ENCODE measurements at places on chromosomes 13 and 19. TPM values are rescaled to one million over a fixed set of nuclear protein-coding genes. Genes with fewer than 3 reads are reported as not detected.

DNA sequence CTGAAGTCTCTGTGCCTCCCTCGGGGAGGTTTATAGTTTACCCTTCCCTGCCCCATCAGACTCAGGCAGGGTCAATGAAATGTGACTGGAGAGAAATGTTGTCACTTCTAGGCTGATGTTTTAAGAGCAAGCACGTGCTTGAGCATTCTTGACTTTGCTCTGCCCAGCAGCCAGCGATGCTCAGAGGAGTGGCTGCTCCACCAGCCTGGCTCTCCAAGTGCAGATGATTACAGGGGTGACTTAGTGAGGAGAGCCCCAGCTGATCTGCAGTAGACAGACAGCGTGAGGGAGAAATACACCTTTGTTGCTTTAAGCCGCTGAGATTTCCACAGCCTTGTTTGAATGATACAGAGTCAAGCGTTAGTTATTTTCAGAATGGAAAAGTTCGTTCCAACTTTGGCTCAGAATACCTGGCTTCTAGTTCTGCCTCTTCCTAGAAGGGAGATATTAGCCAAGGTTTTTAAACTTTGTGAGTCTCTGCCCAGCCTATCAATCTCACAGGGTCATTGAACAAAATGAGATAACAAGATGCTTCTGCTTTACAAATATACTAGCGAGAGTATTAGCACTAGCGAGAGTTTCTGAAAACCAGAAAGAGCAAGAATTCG is 143.6 kb downstream of the OXGR1 start:
- H3K27me3 ChIP-seq = no peaks in the 10 kb centered on the region
- H3K36me3 ChIP-seq = no peaks in the 10 kb centered on the region
- no peak overlapping the region for H3K4me3 ChIP-seq
- H3K4me1 ChIP-seq = no peaks in the 10 kb centered on the region
- H3K27ac ChIP-seq = no peak overlapping the region
- ATAC-seq = no peak

Gene RNASEH2A
- 5.3 TPM for total RNA-seq

GRCh38 chr19:29672319-29672932 is 7.2 kb downstream of the PLEKHF1 start:
- H3K36me3 ChIP-seq = peaks cover 43% of the 10 kb centered on the region
- peak overlapping the region; percentile 61 for H3K27ac ChIP-seq
- no peak overlapping the region for H3K4me3 ChIP-seq
- peaks cover 97% of the 10 kb centered on the region for H3K4me1 ChIP-seq

Gene SHC2
- 19.9 TPM for total RNA-seq

Gene PINLYP
- 2.3 TPM for total RNA-seq

Data from gastroesophageal sphincter (tissue), 4 donors.